Hematopoietic multipotent progenitor cell (in vitro differentiated cells): ENCODE measurements at places on chromosomes 3 and 15.
A peak's percentile ranks its signal among the peaks of the same experiment; 100 is the strongest.

DNA sequence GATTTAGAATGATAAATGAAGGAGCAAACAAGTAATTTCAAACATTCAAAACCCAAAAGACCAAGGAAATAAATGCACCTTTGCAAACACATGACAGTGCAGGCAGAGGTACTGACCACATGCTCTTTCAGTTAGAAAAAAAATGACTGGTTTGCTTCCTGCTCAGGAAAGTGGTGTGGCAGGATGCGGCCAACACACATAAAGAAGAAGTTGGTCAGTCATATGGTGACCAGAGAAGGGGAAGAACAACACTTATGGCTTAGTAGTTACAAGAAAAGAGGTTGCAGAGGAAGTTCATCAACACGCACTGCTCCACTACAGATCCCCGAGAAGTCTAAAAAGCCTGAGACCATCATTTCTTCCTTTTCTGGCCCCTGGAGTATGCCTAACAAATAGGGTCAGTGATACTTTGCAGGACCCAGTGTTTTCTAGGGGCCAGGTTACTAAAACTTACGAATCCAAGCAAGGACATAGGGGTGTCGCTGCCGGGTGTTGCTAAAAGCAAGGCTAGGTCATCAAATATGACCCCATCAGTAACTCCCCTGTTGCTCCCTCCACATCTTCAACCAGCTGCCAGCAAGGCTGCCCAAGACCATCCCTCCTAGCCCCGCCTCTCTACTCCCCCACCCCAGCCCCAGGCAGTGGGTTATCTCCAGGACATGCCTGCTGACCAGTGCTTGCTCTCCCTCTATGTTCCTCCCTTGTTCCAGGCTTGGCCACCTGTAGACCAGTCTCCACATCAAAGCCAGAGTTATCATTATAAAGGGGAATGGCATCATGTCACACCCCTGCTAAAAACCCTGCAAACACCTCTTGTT, 11.2 kb downstream of the ATP8B4 start:
- DNase-seq: no peak

DNA sequence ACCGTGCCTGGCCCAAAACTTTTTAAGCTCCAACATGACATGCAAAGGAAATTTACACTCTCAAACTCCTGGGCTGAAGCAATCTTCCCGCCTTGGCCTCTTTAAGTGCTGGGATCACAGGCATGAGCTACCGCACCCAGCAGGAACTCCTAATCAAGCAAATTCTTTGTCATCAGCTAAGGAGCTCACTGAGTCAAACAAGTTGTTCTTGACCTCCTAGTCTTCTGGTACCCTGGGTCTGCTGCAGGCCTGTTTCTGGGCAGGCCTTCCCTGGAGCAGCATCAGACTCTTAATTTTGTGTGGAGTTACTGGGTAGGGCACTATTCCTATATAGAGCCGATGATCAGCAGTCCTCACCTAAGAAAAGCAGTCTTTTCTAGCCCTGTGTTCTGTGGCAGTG, 68.4 kb upstream of the FLNB start:
- DNase-seq: no peak

GRCh38 chr3:72398781-72399180, 449.5 kb downstream of the SHQ1 start:
- no peak for DNase-seq

- DNase-seq: peak; percentile 50
These were observed 9.6 kb upstream of the TIPARP start for GRCh38 chr3:156664831-156665178.
